NCI-H1048 (cell line): ENCODE measurements at places on chromosomes 16 and 17.

DNA sequence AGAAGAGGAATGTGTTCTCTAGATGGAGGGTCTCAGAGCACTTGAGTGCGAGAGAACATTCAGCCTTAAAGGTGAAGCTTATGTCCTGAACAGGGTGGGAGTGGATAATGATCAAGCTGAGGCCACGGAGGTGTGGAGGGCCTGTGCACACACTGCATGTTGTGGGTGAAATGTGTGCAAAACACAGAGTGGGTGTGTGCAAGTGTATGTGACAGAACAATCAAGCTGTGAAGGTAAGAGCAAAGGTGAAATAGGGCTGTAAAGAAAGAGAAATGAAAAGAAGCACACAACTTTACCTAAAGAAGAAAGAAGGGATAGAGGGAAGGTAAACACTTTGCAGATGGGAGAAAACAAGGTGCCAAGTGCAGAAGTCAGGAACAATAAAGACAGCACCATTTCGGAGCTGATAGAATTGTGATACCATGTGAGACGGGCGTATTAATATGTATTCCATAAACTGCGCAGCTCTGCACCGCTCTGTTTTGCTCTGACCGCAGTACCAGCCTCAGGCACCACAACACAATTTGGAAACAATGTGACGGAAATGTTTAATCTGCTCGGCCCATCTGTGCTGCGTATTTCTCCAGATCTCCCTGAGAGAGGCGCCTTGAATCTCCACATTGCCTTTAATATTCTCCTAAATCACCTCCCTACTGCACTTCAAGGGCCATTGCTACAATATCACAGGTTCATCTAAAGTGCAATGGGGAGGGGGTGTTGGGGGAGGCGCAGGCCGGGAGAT is 40.6 kb downstream of the SNX11 start:
- DNase-seq: no peak

DNA sequence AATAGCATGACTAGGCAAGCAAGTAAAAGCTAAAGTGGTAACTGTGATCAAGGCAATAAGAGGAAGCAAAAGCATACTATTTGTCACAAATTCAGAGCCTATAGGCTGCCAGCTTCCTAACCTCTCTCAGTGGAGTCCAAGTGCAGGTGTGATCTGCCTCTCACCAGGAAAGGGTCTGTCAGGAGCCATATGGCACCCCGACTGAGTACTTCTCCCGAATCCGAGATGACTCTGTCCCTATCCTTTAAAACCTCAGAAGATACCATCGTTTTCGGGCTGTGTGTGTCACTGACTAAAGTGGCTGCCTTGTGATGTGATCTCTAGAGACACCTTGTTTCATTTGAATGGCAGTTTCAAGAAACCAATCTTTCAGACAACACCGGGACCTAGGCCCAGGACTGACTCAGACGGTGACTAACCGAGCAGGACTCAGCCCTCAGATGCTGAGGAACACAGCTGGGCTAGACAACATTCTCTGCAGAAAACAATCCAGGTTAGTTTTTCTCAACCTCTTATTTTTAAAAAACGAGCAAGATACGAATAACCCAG is 63.6 kb downstream of the SMG6 start:
- DNase-seq: no peak

DNA sequence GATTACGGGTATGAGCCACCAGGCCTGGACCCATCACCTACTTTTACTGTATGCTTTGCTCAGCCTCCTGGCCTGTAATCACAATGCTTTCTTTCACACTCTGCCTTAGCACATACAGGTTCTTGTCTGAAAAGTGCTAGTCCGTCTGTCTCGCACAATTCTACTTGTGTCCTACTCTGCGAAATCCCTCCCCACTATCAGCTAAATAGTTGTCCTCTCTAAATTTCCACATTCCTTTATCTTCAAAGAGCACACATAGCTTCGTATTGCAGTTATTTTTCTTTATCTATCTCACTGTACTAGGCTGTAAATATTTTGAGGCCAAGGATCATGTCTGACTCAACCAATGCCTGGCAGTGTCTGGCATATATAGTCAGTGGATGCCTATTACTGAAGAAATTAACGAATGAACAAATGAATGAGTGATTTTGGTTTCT is 38.5 kb upstream of the ETV4 start:
- DNase-seq: no peak

- no peak for DNase-seq
Measured at GRCh38 chr16:13439766-13440165, 480.2 kb upstream of the ERCC4 start.

DNA sequence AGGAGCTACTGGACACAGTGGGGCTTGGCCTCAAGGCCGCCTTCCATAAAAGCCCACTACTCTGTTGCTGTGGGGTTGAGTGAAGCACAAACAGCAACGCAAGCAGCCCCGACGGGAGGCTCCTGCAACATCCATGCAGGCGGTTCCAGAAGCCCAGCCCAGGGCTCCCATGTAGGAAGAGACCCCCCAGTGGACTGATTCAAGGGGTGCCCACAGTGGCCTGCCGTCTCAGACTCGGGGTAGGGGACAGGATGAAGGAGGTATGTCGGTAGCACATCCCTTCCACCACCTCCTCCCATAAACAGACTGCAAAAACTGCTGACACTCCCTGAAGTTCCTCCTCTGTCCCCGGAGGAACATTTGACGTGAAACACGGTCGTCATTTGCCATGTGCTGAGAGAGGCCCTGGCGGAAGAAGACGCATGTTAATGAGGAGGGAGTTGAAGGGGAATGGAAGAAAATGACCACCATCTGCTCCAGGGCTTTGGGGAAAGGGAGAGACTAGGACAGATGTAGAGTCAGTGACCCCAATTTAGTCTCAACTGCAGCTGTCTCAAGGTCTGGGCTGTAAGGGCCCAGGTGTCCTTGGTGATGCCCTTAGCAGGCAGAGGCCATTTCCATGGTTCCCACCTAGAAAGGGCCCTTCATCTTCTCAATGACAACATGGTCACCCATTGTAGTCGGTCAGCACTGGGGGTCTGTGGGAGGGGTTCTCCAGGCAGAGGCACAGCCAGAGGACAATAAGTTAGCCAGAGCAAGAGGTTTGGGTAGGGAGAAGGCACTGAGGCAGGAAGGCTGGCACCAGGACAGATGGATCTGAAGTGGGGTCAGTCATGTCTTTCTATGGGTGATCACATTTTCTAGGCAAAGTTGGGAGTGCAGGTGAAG is 200.6 kb downstream of the CPPED1 start:
- DNase-seq: no peak

DNA sequence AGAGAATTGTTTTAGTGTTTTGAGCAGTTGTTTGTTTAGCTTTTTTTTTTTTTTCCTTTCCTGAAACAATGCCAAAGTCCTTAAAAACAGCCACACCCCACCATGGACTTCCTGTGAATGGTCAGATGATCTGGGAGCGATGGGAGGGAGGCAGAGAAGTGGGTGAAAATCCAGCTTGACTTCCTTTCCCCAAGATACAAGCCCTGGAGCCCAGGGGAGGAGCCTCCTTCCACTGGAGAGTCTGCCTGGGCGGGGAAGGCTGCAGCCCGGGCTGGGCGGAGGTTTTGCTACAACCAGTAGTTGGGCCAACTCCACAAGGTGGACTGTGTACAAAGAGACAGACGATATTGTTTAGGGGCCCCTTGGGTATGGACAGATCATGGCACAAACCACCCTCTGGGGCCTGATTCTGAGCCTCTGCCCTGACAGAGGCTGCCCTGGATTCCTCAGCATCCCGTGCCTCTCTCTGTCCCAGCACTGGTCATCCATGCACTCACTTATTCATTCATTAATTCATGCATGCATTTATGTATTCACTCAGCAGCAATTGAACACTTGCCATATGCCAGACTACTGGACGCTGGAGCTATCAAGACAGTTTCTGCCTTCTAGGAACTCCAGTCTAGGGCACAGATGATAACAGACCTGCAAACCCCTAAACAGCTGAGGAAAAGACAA is 29.8 kb downstream of the WSB1 start:
- no peak for DNase-seq

- DNase-seq: no peak
Measured at GRCh38 chr16:69767459-69768229, 5.5 kb downstream of the WWP2 start.

DNA sequence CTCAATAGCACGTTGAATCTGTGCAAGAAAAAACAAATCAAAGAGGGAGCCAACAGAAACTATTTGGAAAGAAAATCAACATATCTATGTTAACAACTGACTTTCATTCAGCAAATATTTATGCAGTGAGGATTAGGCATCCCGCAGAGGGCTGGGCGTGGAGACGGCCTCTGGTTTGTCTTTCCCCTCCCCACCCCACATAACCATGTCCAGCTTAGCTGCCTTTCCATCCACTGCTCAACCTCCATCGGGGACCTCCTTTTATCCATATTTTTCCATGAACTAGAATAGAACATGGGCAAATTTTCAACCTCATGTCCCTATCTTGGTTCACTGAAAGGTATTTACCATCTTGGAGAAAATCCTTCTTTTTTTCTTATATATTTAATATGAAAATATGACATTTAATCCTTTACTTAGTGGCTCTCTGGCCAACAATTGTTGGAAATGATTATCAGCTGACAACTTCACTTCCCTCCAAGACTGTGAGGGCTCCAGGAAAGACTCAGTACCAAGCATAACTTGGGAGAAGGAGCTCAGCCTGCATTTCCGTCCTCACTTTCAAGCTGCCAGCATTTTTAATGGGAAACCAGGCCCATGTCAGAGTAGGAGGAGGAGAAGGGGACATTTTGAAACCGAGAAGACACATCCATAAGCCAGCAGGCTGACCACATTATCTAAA is 462.6 kb upstream of the MAF start:
- no peak for DNase-seq

DNA sequence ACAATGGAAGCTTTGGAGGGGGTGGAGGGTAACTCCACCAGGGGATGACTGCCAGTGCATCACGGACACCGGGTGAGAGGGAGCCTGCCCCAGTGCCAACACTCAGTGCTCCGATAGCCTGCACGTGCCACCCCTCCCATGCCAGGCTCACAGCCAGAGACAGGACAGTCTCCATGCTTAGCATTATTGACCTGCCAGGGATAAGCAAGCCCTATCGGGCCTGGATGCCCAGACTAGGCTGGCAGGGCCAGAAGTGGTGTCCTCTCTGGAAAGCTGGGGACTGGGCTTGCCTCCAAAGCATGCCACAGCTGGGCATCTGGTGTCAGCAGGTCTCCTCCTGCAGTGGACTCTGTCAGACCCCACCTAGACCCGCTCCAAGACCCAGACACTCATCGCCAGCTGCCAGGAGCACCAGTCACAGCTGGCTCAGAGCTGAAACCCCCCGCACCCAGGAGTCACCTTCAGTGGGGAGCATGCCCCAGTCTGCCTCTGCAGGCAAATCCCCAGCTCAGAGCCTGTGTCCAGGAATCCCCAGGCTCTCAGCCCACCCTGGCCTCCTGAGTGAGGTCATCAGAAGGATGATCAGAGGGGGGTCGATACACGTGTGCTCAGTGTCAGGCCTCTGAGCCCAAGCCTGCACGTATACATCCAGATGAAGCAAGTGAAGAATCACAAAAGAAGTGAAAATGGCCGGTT is 1.8 kb upstream of the RHBDF1 start:
- no peak for DNase-seq

- DNase-seq: no peak
Measured at GRCh38 chr16:1291576-1291974, 17.9 kb upstream of the UBE2I start.

GRCh38 chr17:62749926-62750325 is 58.2 kb downstream of the MARCHF10 start:
- DNase-seq: no peak

DNA sequence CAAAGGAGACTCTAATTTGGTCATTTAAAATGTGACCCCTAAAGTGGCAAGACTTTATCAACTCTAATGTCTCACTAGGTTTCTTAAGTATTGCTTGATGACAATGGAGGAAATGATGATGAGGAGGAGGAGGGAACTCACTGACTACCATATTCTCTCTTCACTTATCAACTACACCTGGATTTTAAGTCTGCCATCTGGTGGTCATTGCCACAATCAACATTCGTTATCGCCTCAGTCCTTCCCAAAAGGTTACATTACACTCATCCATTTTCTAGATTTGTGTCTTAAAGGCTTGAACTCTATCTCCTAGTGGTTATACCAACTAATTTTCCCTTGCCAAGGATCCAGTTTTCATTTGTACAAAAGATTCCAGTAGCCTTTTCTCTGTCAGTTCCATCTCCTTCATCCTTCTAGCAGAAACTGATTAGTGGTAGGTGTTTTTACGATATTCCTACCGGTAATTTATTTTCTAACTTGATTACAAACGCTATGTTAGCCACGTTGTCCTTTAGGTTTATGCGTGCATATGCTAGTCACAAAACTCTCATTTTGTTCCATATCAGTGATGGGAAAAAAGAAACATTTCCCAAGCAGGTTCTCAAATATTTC is 114.6 kb upstream of the NOG start:
- DNase-seq: no peak

DNA sequence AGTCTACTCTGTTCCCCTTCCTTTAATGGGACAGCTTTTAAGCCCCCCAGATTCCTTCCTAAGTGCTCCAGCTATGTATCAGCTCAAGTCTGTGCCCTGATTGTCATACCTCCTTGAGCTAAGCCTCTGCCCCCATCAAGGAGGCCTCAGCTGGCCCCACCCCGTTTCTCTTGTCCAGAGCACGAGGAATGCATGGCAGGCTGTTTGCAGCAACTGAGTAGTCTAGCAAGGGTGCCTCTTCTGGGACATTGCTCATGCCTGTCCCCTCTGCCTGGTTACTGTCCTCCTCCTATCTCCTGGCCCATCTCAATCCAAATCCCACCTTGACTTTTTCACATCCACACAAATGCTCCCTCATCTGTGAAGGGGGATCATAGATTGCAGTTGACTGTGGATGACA is 27.8 kb upstream of the TMEM220 start:
- no peak for DNase-seq

- no peak for DNase-seq
Measured at GRCh38 chr17:73025041-73025560, 67.4 kb downstream of the SLC39A11 start.

DNA sequence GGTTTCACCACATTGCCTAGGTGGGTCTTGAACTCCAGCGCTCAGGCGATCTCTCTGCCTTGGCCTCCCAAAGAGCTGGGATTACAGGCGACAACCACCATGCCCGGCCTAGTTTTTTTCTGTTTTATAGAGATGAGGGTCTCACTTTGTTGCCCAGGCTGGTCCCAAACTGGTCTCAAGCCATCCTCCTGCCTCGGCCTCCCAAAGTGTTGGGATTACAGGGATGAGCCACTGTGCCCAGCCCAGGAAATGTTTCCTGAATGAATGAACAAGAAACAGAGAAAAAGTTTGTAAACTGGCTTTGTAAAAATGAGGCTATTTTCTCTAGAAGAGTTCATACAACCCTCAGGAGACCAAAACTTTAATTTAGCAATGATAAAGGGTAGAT is 68.0 kb downstream of the WWP2 start:
- DNase-seq: no peak

DNA sequence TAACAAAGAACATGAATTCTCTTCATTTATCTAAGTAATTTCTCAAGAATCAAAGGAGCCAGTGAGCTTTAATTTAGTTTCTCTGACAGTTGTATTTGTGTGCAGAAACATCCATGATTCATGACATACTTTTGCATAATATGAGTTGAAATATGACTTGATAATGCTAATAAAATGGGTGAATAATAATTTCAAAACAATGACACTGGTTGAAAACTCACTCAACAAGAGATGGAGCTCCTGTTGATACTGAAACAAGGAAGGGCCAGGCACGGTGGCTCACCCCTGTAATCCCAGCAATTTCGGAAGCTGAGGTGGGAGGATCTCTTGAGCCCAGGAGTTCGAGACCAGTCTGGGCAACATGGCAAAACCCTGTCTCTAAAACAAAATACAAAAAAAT is 147.0 kb downstream of the MAP2K6 start:
- DNase-seq: no peak
